ENCODE measurements at places on chromosomes 6 and 20.

DNA sequence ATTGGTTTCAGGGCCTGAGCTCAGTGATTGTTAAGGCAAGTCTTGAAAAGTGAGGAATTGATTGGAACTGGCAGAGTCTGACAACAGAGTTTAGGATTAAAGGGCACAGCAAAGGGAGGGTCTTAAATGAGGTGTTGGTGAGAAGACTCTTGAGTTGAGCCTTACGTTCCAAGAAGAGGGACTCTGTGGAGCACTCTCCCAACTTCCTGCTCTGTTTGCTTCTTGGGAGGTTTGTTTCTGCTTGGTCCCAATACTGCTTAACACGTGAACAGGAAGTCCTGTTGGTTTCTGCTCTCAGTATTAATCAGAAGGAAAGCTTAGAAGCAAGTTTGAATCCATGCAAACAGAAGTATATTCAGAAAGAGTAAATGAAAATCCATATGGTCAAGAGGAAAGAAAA lies 15.6 kb upstream of the SYNDIG1 start:
- no peak for DNase-seq

- no peak for DNase-seq
Measured at GRCh38 chr6:112289038-112289566, 34.7 kb upstream of the LAMA4 start.

- no peak for DNase-seq
Measured at GRCh38 chr6:81999270-81999669, 246.8 kb upstream of the TENT5A start.

DNA sequence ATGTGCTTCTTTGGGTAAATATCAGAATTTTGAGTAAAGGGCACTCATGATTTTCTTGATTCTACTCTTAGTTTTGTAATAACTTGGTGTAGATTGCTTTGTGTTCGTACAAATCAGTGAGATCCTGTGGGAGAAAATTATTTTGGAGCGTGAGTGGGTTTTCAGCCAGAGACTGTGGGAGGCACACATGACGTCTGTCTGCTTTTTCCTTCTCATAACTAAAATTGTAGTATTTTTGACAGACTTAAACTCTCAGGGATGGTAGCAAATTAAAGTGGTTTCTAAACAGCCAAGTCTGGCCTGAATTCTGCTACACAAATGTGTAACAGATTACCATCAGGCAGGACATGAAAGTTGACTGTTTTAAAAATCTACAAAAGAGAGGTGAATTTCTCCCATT lies 222.6 kb downstream of the OTOR start:
- no peak for DNase-seq

DNA sequence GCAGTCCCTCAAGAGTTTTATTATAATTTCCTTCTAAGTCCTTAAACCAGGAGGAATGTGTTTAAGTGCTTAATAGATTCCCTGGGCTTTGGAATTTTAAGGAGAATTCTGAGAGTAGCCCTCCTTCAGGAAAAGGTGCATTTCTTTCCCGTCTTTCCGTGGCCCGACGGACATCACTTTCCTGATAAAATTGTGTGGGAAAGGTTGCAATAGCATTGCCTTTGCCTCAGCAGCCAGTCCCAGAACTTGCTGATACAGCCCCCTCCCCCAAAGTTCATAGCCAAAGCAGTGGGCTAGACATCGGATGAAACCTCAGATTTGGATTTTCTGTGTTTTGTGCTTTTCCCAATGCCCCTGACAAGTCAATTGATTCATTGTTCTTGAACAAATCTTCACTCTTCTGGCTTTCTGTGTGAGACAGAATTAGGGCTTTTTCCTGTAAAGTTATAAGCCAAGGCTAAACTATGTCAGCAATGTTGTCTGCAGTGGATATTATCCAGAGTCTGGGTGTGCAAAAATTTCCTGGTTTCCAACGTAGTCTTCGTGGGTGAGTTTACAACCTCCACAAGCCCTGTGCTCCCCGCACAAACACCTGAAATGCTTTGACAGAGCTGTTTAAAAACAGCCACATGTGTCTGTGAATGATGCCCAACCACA lies 1.1 kb upstream of the SMOC2 start:
- DNase-seq = no peak

DNA sequence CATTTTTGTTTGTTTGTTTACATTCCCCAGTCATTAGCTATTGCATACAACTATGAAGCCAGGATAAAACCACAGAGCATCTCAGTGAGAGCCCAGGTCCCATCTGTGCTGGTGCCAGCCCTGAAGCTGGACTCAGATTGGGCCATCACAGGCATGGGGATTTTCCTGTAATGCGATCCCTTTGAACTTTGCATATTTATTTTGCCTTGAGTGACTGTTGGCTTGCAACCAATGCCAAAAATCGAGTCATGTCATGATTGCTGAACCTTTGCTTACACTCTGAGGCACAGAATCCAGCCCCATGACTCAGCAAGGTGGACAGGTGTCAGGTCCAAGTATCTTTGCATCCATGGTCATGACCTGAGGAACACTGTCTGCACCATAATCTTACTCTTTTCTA lies 46.2 kb upstream of the GGTLC1 start:
- DNase-seq = no peak

DNA sequence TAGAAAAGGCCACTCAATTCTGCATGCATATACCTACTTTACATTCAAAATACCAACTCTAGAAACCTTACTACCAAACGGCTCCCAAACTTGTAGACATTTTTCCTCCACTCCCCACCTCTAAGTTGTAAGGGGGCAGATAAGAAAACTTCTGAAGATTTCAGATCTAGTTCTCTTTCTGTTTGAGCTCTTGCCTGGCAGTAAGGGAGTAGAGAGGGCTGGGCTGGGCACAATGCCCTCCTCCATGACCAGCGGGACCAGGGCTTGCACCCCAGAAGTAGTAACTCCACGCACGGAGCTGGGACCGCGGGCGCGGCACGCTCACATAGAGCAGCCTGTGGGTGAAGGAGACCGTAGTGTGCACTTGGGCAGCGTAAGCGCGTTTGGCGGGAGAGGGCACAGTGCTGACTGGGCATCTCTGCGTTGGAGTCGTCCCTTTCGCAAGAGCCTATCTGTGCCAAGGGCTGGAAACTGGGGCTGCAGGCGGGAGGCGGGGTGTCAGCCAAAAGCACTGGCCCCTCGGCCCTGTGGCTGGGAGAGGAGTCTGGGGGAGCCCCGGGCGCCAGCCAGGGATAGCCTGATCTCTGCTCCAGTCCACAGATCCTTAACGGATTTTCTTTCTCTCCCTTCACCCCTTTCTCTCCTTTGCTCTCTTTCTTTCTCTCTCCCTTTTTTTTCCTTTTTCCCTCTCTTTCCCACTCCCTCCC lies 32.4 kb downstream of the PHACTR1 start:
- DNase-seq = no peak

GRCh38 chr6:82185948-82186535 lies 61.5 kb downstream of the IBTK start:
- no peak for DNase-seq
